ENCODE measurements at places on chromosomes 2 and 18. TPM values are rescaled to one million over a fixed set of nuclear protein-coding genes. Genes with fewer than 3 reads are reported as not detected.

Gene PLEKHH2
- 0.55 TPM for total RNA-seq

Gene SCN9A
- total RNA-seq = 57.8 TPM

Gene VIT
- 0.30 TPM for total RNA-seq

Gene SCG2
- total RNA-seq = 12.5 TPM

Gene SLC19A3
- 0.18 TPM for total RNA-seq

Gene TFCP2L1
- total RNA-seq = not detected

Gene PIGN
- 43.0 TPM for total RNA-seq

Gene IL36G
- not detected for total RNA-seq

Gene TIA1
- total RNA-seq = 115 TPM

Gene HRH4
- 0.05 TPM for total RNA-seq

Gene CLEC4F
- total RNA-seq = not detected

Gene PPP3R1
- 29.1 TPM for total RNA-seq

Gene CTNNA2
- total RNA-seq = 0.05 TPM

Gene GATA6
- 69.8 TPM for total RNA-seq

Gene GKN1
- total RNA-seq = not detected

Gene RNF152
- 11.9 TPM for total RNA-seq

Gene MEIS1
- total RNA-seq = 45.0 TPM

Gene KCNK3
- 0.46 TPM for total RNA-seq

Gene MAIP1
- total RNA-seq = 21.5 TPM

Gene CLHC1
- 16.5 TPM for total RNA-seq

Gene RPS27A
- 418 TPM for total RNA-seq

Gene TNFAIP6
- total RNA-seq = 41.6 TPM

Gene HOXD8
- total RNA-seq = 7.7 TPM

Gene ANKRD62
- not detected for total RNA-seq

Gene RIT2
- total RNA-seq = not detected

Gene INPP5D
- total RNA-seq = 2.4 TPM

Gene ST3GAL5
- 14.9 TPM for total RNA-seq

Gene EPHA4
- 34.4 TPM for total RNA-seq

Gene SKOR2
- not detected for total RNA-seq

Gene CFC1
- not detected for total RNA-seq

Gene UPP2
- not detected for total RNA-seq

Gene CCDC68
- total RNA-seq = 5.0 TPM

Gene RAB27B
- 40.1 TPM for total RNA-seq

Gene NR4A2
- total RNA-seq = 0.30 TPM

Gene ARHGEF4
- 7.4 TPM for total RNA-seq

Gene FIGN
- 1.2 TPM for total RNA-seq

Gene CRYBA2
- total RNA-seq = not detected

Gene SGPP2
- total RNA-seq = not detected

Gene CD8A
- total RNA-seq = not detected

Data from smooth muscle cell of the umbilical artery (primary cell).